ENCODE measurements at places on chromosomes 12 and 14.

GRCh38 chr12:15544589-15544988 lies 222.3 kb downstream of the PTPRO start:
- no peak for DNase-seq
- H3K27ac ChIP-seq, result peak overlapping the region; percentile 85
- no peaks in the 10 kb centered on the region for H3K36me3 ChIP-seq
- H3K4me3 ChIP-seq, result no peak overlapping the region
- H3K27me3 ChIP-seq, result no peaks in the 10 kb centered on the region

DNA sequence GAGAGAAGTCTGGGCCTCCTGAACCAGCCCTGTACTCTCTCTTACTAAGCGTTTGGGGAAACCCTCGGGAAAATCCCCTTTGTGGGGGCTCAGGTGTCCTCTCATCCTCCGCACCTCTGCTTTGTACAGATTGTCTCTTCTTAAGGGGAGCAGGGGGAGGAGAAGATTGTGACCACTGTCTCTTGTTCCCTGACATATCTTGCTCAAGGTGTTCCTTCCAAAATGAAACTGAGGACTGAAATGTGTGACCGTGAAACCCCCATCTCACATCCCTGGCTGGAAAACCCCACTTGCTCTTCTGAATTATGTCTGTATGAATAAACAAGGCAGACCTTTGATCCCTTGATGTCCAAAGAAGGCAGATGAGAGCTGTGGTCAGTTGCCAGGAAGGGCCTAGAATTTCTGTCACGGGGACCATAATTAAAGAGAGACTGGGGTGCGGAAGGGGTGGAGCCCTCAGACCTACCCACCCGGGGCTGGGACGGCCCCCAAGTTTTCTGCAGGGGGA lies 369.8 kb downstream of the AACS start:
- DNase-seq, result no peak
- H3K4me1 ChIP-seq, result no peaks in the 10 kb centered on the region
- no peaks in the 10 kb centered on the region for H3K27me3 ChIP-seq
- no peak overlapping the region for H3K4me3 ChIP-seq
- H3K27ac ChIP-seq, result no peak overlapping the region

DNA sequence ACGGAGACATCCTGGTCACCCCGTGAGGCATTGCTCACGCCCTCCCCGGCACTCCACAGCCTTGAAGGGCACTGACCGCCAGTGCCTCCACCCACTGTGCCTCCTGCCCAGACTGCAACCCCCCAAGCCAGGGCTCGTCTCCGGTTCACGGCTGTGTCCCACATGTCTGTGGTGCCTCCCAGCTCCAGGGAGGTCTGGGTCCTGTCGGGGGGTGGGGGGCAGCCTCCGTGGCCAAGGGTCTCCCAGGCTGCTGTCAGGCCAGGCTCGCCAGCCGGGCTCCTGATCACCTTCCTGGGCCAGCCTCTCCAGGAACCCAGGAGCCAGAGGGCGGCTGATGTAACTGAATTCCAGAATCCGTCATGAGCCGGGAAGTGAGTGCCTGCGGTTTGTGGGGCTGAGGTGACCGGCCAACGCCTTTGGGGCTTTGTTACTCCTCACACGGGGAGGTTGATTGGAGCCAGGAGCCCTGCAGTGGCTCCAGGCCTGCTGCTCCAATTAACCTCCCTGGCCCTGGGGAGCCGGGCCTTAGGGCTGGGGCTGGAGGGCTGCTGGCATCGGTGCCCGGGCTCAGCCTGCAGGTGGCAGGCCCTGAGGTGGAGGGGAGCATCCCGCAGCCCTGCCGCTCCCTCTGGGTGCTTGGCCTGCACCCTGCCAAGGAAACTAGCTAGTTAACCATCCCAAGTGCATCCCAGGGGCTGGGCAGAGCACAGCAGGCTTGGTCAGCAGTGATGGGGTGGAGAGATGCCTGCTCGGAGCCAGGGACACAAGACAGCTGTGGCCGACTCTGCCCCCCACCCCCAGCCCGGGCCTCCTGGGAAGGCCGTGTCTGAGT lies 36.4 kb upstream of the FBRSL1 start:
- no peaks in the 10 kb centered on the region for H3K36me3 ChIP-seq
- no peak overlapping the region for H3K4me3 ChIP-seq
- H3K27me3 ChIP-seq, result peaks cover 34% of the 10 kb centered on the region
- no peak overlapping the region for H3K27ac ChIP-seq
- peaks cover 15% of the 10 kb centered on the region for H3K4me1 ChIP-seq

DNA sequence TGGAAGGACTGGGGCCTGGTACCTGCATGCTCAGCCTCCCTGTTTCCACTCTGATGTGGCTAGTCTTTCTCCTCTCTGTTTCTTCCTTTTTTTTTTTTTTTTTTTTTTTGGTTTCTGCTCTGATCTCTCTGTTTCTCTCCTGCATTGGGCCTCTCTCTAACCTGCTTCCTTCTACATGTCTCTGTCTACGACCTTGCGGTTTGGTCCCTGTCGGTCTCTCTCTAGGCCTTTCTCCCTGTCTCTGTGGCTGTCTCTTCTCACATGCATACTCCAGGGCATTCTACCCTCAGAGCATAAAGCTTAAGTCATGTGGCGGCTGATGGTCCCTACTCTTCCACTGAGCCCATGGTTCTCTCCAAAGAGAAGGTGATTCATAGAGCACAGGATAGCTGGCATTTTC lies 1096.6 kb downstream of the BCL11B start:
- H3K27ac ChIP-seq, result peak overlapping the region; percentile 80
- no peaks in the 10 kb centered on the region for H3K27me3 ChIP-seq
- no peak for DNase-seq

DNA sequence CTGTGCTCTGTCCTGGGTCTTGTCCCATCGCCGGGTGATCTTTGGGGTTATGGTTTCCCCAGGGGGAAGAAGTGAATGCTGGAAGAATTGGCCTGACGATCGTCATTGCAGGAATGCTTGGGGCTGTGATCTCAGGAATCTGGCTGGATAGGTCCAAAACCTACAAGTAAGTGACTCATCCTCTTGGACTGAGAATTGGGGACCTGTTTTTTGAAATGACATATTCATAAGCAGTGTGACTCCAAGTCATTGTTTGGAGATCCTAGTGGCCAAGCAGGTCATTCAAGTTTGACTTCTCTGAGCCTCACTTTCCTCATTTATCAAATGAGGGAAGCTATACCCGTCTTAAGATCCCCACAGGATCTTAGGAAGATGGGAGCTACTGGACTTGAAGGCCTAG lies 25.8 kb downstream of the ERG28 start:
- H3K27me3 ChIP-seq, result no peaks in the 10 kb centered on the region
- no peaks in the 10 kb centered on the region for H3K36me3 ChIP-seq
- H3K4me3 ChIP-seq, result no peak overlapping the region

DNA sequence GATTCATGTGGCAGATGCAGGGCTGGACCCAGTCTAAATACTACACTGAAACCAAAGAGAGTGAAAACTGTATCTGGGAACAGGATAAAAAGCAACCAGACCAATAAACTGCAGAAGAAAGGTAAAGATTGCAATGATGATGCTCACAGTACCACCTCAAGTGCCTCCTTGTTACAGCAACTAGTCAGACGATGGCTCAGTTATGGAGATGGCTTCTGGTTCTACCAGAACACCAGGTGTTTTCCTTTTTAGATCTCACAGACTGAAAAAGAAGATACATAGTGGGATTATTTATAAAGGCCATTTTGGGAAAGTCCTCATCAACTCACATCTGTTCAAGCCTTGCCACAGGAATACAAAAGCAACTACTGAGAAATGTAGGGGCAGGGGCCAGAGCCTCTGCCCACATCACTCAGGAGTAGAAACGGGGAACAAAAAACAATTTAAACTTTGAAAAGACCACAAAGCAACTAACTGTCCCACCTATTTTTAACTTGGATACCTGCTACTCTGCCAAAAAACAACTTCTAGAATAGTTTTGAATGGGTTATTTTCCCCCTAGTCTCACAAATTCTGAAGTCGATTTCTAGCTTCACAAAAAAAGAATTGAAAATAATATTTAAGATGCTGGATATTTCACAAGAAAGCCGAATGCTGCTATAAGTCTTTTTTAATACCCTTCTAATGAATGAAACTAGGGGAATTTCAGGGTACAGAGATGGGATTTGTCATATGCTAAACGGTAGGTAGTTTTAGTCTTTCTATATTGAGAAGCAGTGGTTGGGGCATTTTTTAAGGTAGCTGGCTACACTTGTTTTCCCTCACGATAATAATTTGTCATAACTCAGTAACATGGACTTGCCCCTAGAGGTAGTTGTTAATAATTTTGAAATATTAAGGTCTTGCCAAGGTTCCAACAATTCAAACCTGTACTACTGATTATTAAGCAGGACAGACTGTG lies 197.2 kb upstream of the TMPO start:
- no peaks in the 10 kb centered on the region for H3K36me3 ChIP-seq
- H3K4me1 ChIP-seq, result no peaks in the 10 kb centered on the region
- no peak for DNase-seq
- no peaks in the 10 kb centered on the region for H3K27me3 ChIP-seq
- no peak overlapping the region for H3K27ac ChIP-seq
- no peak overlapping the region for H3K4me3 ChIP-seq

Measured in T-cell (primary cell).